ENCODE measurements at places on chromosomes 4 and X.

DNA sequence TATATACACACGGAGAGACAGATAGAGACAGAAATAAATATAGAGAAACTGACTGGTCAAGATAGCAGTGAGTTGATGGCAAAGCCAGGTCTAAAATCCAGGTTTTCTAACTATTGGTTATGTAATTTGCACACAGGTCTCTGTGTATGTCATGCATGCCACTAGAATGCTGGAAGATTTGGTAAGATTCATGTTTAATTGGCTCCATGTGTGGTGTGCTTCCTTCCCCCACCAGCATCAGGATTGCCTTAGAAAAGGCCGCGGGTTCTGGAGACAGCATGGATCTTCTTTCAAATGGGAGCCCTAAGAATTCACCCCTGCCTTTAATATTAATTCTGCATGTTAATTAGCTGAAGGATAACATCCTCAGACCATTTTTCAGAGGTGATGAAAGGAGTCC, 31.3 kb downstream of the HAND2 start:
- DNase-seq, result no peak

DNA sequence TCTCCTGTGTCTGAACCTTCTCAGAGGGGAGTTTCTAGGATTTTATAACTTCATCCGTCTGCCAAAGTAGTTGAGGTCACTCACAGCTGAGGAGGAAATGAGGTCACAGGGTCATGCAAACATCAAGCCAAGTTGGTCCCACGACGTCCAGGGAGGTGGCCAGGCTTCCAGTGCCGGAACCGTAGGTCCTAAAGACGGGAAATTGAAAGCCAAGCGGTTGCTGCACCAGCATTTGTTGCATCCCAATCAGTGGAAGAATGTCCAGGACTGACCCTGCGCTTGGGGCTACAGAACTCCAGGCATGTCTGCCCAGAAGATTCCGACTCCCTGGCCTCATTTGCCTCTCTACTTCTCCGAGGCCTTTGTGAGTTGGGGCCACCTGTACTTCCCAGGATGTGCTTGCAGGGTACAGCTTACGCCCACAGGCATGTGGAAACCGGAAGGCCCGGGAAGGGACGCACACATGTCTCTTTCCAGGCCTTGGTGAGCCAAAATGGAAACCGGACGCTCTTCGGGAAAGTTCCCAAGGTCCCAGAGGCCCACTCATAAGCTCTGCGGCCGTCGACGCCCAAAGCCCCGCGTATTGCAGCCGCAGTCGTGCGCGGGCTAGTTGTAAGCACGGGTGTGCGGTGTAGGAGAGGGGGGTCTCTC, 9.3 kb downstream of the PRDM8 start:
- no peak for DNase-seq

DNA sequence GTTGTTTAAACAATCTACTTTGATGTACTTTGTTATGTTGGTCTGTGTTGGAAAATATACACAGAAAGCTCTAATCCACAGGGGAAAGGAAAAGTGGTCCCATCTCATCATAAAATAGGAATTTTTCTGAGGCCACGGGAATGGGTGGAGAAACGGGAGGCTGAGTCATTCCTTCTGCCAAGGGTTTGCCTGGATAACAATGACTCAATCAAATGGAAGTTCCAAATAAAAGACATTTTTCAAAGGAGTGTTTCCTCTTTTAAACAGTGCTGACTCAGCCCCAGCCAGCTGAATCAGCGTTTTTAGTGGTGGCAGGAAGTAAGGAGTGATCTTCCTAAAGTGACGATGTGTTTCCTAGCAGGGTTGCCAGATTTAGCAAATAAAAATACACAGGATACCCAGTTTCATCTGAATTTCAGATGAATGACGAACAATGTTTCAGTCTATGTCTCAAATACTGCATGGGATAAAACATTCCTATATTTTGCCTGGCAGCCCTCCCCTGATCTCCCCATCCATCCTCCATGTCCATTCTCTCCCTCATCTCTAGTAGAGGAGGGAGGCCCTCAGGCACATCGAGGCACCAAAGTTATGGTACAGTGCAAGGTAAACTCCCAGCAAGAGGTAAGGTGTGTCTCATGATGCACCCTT, 345.4 kb upstream of the GATB start:
- no peak for DNase-seq

DNA sequence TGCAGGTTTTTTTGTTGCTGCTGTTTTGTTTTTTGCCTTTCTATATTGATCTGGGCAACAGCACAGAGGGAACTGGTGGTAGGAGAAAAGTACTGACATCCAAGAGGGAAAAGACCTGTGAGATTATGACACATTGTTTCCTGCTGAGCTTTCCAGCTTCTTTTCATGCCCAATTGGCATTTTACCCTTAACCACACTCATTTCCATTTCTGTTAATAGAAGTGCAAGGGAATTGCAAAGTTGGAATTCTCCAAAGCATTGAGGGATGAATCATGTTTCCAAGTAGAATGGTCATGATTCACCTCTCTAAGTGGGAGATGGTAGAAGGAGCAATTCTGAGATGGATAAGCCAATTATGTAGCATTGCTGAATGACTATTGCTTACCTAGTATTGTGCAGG, 161.5 kb downstream of the PPARGC1A start:
- DNase-seq, result no peak

GRCh38 chr4:111537871-111538270, 607.4 kb upstream of the FAM241A start:
- no peak for DNase-seq

DNA sequence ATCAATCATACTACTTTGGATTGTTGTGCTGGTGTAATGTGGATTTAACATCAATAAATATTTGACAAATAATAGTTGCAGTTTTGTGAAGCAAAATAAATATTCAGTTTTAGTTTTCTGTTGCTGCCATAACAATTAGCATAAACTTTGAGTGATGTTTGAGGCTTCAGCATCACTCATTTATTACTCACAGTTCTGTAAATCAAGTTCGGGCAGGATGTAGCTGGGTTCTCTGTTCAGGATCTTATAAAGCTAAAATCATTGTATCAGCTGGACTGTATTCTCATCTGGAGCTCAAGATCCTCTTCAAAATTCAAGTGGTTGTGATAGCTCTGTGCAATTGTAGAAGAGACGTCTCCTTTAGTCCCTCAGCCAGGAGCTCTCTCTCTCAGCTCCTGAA, 81.7 kb downstream of the CBR4 start:
- no peak for DNase-seq

DNA sequence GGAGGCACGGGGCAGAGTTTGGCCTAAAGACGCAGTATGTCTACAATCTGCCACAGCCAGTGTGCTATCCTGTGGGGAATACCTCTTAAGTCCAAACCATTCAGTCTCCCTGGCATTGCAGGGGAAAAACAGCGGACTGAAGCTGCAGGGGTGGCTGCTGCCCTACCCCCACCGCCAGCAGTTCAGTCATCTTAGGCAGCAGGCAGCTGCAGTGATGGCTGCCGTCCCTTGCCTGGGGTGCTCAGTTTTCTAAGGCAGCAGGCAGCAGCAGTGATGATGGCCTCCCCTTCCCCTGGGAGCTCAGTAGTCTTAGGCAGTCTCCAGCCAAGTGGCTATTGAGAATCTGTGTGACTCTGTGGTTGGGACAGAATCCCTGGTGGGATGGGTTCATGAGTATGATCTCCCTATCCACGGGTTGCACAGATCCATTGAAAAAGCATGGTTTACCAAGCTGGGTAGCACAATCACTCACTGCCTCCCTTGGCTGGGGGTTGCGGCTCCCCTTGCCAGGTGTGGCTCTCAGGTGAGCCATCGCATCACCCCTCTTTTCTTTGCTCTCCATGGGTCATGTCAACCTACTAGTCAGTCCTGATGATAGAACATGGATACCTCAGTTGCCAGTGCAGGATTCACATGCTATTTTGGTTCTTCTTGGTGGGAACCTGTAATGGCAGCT, 48.9 kb upstream of the GRID2 start:
- no peak for DNase-seq

GRCh38 chr4:176435901-176436292, 116.1 kb downstream of the SPCS3 start:
- no peak for DNase-seq

- no peak for DNase-seq
Measured at GRCh38 chrX:70169281-70169680, 8.0 kb upstream of the DGAT2L6 start.

- DNase-seq, result no peak
Measured at GRCh38 chr4:70614184-70614555, 14.4 kb upstream of the ENAM start.

DNA sequence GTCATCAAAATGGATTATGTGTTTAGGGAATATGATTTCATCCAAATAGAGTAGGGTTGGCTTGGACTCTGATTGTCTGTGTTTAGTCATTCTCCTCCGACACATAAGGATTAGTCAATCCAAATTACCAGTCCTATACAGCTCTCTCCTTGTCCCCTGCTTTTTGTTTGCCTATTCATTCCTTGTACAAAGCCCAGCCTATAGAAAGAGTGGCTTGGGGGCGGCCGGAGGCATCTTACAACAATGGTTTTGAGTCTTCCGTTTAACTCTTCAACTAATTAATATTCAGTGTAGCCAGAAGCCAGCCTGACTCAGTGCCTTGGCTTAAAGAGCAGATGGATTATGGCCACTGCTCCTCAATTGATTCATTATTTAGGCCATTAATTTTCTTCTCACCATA, 796.6 kb upstream of the POU3F4 start:
- no peak for DNase-seq

- DNase-seq, result no peak
Measured at GRCh38 chrX:155314260-155314659, 20.2 kb downstream of the CLIC2 start.

DNA sequence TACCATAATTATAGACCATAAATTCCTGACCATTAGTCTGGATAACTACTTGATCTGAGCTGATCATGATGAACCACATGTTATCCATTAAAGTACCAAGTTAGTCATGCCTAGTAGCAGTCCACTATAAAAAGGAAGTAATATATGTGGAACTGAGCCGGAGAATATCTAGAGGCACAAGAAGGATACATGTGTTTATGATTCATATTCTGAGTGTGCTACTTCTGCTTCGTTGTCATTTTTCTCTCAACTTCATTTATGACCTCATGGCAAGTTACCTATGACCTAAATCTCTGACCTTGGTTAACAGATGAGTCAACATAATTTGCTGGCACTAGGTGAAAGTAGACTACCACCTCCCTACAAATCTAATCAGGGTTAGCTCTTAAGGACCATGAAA, 56.5 kb upstream of the ANKRD17 start:
- DNase-seq, result no peak

DNA sequence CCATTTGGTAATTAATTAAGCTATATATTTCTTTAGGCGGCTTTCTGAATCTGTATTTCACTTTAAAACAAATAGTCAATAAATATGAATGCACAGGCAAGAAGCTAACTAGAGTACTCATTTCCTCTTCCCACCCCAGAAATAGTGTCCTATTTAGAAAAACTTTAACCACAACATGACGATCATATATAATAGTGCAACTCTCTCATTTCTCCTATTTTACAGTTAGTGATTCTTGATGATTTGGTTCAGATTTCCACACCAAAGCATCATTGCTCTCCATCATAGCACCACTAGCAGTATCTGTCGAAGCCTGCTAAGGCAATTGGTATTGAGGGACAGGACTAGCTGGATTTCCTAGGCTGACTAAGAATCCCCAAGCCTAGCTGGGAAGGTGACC, 184.0 kb upstream of the GALNTL6 start:
- DNase-seq, result no peak

DNA sequence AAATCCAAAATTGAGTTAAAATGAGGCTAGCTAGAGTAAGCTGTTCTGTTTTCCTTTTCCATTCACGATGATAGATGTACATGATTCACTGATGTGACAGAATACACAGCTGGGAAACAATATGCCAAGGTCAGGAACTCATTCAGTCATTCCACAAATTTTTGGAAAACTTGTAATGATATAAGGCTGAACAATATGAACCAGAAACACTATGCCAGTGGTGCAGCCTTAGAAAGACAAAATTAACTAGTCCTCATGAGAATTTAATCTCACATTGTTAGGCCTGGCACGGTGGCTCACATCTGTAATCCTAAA, 50.0 kb upstream of the NDST3 start:
- DNase-seq, result no peak

GRCh38 chrX:133685822-133686221, 270.5 kb upstream of the GPC4 start:
- peak; percentile 9 for DNase-seq

DNA sequence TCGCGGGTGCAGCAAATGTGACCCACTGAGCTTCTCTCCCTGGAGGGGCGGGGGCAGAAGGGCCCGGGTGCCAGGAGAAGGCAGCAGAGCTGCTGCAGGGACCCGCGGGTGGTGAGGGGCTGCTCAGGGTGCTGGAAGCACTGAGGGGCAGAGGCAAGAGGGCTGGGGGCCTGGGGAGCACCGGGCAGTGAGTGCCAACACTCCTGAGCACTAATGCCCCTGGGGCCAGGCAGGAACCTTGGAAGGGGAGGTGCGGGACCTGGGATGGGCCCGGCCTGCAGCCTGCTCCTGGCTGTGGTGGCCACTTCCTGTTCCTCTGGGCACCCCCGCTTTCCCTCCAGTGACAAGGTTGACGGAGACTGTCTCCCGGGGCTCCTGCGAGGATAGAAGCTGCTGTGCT, 66.5 kb upstream of the ADRA2C start:
- DNase-seq, result no peak

- DNase-seq, result no peak
Measured at GRCh38 chrX:88284844-88285243, 462.2 kb upstream of the CPXCR1 start.

GRCh38 chrX:131388293-131388692, 99.2 kb upstream of the IGSF1 start:
- no peak for DNase-seq

DNA sequence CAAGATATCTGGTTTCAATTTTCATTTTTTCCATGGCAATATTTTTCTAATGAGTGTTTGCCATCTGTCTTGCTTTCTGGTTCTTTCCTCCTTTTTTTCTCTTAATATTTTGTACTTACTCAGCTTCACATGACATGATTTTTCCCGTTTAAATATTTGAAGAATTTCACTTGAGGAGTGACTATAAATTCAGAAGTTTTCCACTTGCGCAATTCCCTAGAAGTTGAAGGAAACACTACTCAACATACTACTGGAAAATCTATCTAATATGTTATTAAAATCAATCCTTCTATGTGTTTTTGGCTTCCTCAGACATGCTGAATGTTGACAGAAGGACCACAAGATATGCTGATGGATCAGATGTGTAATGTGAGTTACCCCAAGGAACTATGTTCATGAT, 36.8 kb upstream of the BANK1 start:
- no peak for DNase-seq

GRCh38 chrX:118510111-118510510, 14.5 kb downstream of the DOCK11 start:
- DNase-seq, result no peak

GRCh38 chrX:20352504-20352903, 85.8 kb upstream of the RPS6KA3 start:
- no peak for DNase-seq

- no peak for DNase-seq
Measured at GRCh38 chr4:25939330-25939729, 25.3 kb downstream of the SMIM20 start.

DNA sequence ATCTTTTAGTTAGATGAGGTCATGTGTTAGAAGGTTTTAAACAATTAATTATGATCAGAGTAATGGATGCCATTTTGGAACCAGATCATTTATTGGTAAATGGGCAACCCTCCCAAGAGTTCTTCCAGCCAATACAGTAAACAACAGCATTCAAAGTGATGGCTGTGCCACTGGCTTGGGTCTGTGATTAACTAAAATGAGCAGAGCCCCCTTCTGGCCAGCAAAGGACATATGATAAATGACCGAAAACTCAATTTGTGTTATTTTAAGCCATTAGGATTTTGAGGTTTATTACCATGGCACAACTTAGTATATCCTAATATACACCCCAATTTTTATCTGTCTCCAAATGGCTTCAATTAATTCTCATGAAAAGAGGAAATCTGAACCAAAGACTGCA, 90.8 kb upstream of the NPFFR2 start:
- no peak for DNase-seq

- no peak for DNase-seq
Measured at GRCh38 chr4:174256277-174256713, 27.2 kb downstream of the FBXO8 start.

Data from NCI-H2107 (cell line).